Caki2 (cell line): ENCODE measurements at places on chromosomes 16 and 17. TPM values are rescaled to one million over a fixed set of nuclear protein-coding genes. Genes with fewer than 3 reads are reported as not detected.

GRCh38 chr17:44765965-44766364 lies 7.2 kb downstream of the ADAM11 start:
- no peak for DNase-seq

C16orf95 gene
- total RNA-seq = 10.1 and 50.3 TPM in 2 replicates

DNA sequence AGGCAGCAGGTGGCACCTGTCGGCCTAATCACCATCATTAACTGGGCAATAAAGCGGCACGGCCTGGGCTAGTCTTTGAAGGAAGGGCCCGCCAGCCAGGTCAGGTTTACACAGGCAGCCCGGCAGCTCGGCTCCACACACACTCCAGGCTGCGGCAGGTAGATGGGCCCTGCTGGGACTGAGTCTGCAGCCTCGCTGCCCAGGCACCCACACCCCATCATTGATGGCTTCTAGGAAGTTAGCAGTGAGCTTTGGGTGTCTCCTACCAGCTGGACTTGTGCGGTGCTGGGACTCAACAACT lies 6.8 kb upstream of the FOXN1 start:
- DNase-seq = no peak

- DNase-seq = no peak
Observed at GRCh38 chr16:87602001-87602775, at the start of gene JPH3. JPH3 (plus strand) TSS chr16:87602508; CDS start chr16:87603147, 639 bp downstream.

- no peak for DNase-seq
Observed at GRCh38 chr16:77790009-77790372, 1.6 kb downstream of the VAT1L start.

IRF8 gene
- total RNA-seq = 5.4 and 20.0 TPM in 2 replicates

TRPV2 gene
- 1.2 TPM in 1 of 2 replicates, not detected in the other for total RNA-seq
